ENCODE measurements at places on chromosomes 16 and 17. TPM values are rescaled to one million over a fixed set of nuclear protein-coding genes. Genes with fewer than 3 reads are reported as not detected.

DNA sequence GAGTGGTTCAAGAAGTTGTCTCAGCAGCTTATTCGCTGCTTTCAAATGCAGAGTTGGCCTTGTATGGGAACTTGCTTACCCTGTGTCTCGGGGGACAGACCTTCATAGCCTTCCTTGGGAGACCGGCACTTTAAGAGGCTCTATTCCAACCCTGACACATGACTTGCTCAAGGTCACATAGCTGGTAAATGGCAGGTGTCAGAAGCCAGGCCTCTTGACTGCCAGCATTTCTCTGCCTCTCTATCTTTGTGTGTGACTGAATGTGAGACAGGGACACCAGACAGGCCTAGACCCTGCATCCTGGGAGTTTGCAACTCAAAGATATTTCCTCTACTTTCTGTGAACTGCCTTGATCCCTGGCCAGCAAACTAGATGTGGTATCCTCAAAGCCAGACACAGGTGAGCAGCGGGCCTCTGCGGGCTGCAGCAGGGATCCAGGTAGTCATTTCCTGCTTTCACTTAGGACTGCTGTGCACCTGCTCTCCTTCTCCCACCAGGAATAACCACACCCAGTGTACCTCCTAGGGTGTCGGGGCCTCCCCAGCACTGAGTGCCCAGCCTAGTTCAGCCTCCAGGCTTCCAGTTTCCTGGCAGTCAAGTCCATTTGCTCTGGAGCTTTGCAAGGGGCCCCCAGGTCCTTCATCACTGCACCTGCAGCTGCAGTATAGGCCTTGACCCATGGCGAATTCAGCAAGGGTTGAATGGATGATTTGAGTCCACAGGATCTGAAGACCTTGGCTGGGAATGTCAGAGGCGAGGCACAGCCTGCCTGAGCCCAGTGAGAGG lies 116.6 kb upstream of the TNRC6C start:
- no peak for DNase-seq

GRCh38 chr16:57742543-57742942 lies 7.0 kb downstream of the KATNB1 start:
- no peak for DNase-seq

RNPS1 gene
- total RNA-seq = 84.7 TPM

TERB1 gene
- total RNA-seq = 0.26 TPM

GRCh38 chr17:82729479-82730260 lies 5.7 kb upstream of the FN3K start:
- no peak for DNase-seq

- DNase-seq = no peak
Observed at GRCh38 chr17:73401911-73402310, 90.1 kb upstream of the CDC42EP4 start.

All from bronchial epithelial cell (primary cell).